Epithelial cell of proximal tubule (primary cell): ENCODE measurements at places on chromosomes 7 and 10. TPM values are rescaled to one million over a fixed set of nuclear protein-coding genes. Genes with fewer than 3 reads are reported as not detected.

The VWDE gene
- total RNA-seq = 0.12 and 0.29 TPM in 2 replicates

GRCh38 chr7:140060788-140061606 is 1.8 kb downstream of the PARP12 start:
- no peak for DNase-seq

- DNase-seq = no peak
Measured at GRCh38 chr10:124632064-124632531, 112.1 kb downstream of the FAM53B start.

- no peak for DNase-seq
Measured at GRCh38 chr7:33420311-33420940, 291.1 kb downstream of the BBS9 start.

DNA sequence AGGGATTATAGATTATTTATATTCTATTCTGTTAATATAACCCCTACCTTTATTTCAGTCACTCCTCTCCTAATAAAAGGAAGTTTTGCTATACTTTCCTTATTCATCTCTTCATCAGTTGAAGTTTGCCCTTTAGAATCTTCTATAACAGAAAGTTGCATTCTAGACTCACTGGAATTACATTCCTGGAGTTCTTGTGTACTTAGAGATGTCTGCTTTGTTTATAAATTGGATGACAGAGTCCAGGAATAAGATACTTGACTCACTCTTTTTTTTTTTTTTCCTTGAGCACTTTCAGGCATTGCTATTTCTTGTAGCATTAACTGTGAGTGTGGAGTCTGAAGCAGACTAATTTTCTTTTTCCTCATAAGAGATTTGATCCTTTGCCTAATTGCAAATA is 640.8 kb downstream of the XPNPEP1 start:
- peak; percentile 59 for DNase-seq

GRCh38 chr10:98349508-98349922 is 65.5 kb downstream of the PYROXD2 start:
- no peak for DNase-seq

DNA sequence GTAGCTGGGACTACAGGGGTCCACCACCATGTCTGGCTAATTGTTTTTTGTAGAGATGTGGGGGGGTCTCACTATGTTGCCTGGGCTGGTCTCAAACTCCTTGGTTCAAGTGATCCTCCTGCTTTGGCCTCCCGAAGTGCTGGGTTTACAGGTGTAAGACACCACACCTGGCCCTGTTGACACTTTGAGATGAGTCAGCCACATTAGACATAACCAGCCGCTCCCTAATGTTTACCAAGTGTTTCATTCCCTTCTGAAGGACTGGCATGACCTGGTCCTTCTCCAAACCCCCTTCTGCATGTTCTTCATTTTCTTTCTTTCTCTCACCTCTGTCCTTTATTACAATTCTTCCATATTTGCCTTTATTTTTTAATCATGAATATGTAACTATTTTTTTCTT is 67.8 kb downstream of the TAF3 start:
- no peak for DNase-seq

DNA sequence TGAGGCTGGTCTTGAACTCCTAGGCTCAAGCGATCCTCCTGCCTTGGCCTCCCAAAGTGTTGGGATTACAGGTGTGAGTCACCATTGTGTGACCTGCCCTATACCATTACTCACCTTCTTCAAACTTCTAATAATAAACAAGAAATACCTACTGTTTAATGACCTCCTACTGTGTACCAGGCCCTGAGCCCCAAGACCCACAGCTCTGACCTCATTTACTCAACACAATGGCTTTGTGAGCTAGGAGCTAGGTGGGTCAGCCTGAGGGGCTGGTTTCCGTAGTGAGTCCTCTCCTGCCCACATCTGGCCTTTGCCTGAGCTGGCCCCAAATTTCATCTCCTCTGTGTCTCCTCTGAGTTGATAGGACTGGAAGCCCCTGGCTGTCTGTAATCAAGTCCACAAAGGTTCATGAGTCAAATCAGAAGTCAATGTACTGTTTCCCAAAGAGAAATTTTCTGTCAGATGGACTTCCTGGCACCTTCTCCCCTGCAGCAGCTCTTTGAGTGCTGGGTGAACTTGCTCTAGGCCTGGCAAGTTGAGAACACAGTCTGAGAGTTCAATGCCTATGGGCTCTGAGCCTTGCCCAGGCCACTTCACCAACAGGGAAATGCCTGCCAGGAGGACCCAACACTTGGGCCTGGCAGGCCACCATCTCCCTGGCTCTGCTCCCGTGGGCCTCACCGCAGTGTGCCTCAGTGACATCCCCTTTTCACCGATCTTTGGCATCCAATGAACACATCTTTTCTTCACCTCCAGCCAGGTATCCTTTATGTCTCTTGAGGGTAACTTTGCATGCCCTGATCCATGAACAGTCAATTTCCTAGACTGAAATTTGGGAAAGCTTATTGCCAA is 24.0 kb downstream of the NEURL1 start:
- DNase-seq = no peak

DNA sequence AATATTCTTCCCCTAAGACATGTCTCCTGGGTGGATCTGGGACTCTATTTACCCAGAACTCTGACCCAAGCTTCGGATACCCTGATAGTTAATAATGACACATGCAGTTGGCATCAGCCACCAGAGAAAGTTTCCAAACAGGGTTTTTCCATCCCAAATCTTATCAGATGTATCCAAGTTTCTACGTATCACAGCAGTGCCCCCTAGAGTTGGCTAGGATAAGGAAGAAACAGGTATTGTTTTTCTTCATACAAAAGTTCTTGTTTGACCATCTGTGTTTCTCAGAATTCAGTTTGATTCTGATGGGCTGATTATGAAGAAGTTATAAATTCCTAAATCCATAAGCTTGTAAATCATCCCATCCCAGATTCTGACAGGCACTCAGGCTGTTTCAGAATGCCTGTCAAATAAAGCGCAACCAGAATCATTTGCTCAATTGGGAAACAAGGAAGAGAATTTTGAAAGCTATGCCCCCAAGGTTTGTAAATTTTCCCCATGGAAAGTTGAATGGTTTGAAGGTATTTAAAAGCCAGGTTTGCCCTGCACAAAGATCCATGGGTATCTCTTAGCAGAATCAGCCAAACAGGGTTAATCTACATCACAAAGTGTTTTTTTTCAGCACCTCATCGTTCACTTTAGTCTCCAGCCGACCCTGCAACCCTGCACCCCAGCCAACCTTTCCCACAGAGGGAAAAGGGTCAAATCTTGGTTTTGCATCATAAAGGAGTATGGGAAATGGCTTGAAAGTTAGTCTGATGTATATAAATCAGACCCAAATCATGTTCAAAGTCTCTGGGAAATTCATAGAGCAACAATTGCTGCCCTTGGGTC is 47.4 kb downstream of the NRAP start:
- DNase-seq = no peak

The MMD2 gene
- not detected in 2 replicates for total RNA-seq

The ADAP1 gene
- total RNA-seq = 3.9 and 7.2 TPM in 2 replicates

GRCh38 chr7:51823437-51823836 is 506.8 kb upstream of the COBL start:
- DNase-seq = no peak

- DNase-seq = no peak
Measured at GRCh38 chr7:19552576-19552975, 156.3 kb downstream of the POLR1F start.

DNA sequence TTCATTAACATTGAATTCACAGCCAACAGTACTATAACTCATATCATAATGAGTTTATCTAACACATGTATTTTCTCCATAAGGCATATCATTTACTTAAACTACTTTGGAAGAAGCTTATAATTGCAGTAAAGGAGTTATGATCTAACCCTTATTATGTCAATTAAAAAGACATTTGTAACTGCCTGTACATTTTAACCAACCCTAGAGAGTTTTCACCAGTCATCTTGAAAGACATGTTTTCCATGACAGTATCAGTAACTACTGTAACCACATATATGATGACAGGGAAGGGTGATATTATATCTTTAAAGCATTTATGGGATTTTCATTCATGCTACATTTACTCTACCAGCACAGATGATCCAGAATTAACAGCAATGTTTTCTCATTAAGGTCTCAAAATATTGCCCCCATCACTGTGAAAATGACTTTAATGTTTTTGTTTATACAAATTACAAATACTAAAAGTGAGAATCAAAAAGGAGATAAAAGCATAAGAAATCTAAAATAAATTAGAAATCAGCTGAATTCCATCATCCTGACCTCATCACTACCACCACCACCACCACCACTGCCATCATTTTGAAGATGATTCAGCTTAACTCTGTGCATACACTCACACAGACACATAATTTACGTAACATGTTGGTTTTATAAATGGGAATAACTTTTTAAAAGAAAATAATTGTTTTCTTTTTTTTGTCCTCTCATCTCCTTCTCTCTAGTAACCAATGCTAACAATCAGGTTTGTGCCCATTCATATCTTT is 53.6 kb downstream of the MKLN1 start:
- no peak for DNase-seq

- DNase-seq = no peak
Measured at GRCh38 chr7:125326666-125327255, 397.1 kb upstream of the POT1 start.

The PAX4 gene
- total RNA-seq = not detected in 2 replicates

- DNase-seq = no peak
Measured at GRCh38 chr10:17425584-17426262, 28.7 kb downstream of the ST8SIA6 start.

DNA sequence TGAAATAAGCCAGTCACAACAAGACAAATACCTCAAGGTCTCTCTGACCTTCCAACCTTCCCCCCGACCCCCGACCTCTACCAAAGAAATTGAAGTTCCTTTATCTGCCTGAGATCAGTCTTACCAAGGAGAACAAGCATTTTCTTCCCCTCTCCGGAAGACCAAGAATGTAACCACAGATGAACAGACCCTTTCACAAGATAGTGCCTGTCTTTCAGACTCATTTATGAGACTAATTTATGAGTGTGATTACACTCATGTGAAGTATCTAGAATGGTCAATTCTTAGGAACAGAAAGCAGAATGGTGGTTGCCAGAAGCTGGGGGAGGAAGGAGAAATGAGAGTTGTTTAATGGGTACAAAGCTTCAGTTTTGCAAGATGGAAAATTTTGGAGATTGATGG is 108.9 kb upstream of the MKLN1 start:
- no peak for DNase-seq

DNA sequence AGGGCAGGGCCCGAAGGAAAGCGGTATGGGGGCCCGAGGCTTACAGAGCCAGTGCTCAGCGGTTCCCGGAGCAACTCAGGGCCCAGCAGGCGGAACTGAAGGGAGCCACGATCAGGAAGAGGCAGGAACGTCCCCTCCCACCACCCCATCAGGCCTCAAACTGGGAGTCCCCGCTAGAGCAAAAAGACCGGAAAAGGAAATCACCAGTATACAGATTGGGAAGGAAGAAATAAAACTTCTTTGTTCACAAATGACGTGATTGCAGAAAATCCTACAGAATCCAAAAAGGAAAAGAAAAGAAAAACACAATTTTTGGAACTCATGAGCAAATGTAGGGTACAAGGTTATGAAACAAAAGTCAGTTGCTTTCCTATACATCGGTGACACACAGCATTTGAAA is 21.6 kb upstream of the ZFAND2A start:
- DNase-seq = no peak

The COPG2 gene
- total RNA-seq = 18.5 and 27.8 TPM in 2 replicates

DNA sequence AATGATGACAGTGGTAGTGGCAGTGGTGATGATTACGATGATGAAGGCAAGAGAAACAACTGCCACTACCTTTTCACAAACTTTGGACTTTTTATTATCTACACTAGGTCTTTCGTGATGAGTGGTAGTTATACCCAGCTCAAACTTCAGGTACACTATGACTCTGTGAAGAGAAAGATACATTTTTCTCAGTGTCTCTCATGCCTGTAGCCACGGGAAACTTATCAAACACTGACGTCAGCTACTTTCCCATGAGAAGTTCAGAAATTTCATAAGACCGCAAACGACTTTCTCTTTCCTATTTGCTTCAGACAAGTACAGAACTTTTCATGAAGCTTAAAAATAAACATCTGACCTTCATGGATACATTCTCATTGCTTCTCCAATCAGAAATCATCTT is 57.0 kb downstream of the CALD1 start:
- no peak for DNase-seq

The STEAP4 gene
- total RNA-seq = 0.52 and 0.80 TPM in 2 replicates

The AIFM2 gene
- 3.7 and 11.6 TPM in 2 replicates for total RNA-seq

The NFE2L3 gene
- total RNA-seq = 75.6 and 98.0 TPM in 2 replicates

The ZNF746 gene
- 18.5 and 22.1 TPM in 2 replicates for total RNA-seq

GRCh38 chr10:113853578-113854012 is 287 bp downstream of the DCLRE1A start:
- DNase-seq = no peak

- DNase-seq = no peak
Measured at GRCh38 chr7:94897541-94897940, 9.9 kb upstream of the PPP1R9A start.

The C10orf95 gene
- total RNA-seq = 2.2 and 10.3 TPM in 2 replicates

The CDK6 gene
- total RNA-seq = 98.2 and 99.4 TPM in 2 replicates

The C1QL3 gene
- 0.14 and 0.69 TPM in 2 replicates for total RNA-seq

- no peak for DNase-seq
Measured at GRCh38 chr7:28018446-28018845, 162.1 kb downstream of the JAZF1 start.

The IFIT1 gene
- total RNA-seq = 2.0 and 3.4 TPM in 2 replicates

- no peak for DNase-seq
Measured at GRCh38 chr10:53487019-53487983, 714.7 kb upstream of the MBL2 start.

The NUTM2E gene
- total RNA-seq = 0.22 TPM in 1 of 2 replicates, not detected in the other

GRCh38 chr7:26117142-26117807 is 34.7 kb upstream of the NFE2L3 start:
- no peak for DNase-seq

DNA sequence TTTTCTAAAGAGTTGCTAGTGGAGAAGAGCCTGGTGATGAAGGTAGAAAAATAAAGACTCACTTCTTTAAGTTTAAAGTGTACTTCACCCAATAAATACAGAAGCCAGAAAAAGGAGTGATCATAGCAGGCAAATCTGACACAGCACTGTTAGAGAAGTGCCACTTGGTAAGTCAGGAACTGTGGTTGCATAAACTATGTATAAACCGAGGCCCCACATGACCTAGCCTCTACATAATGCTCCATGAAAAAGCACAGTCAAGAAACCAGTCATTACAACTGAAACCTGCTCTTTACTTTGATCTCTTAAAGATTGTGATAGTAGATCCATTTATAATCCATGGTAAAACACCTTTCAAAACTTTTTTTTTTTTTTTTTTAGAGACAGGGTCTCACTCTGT is 172.1 kb upstream of the PHYHIPL start:
- DNase-seq = no peak

GRCh38 chr7:2520131-2520760 is 672 bp downstream of the LFNG start:
- DNase-seq = no peak

The TMEM229A gene
- not detected in 2 replicates for total RNA-seq

The SLC26A5 gene
- not detected in 2 replicates for total RNA-seq

The PRKG1 gene
- 0.14 and 0.17 TPM in 2 replicates for total RNA-seq

The ADAM12 gene
- 3.2 and 4.3 TPM in 2 replicates for total RNA-seq

GRCh38 chr7:128112781-128113221 is 81.6 kb upstream of the LRRC4 start:
- DNase-seq = no peak

DNA sequence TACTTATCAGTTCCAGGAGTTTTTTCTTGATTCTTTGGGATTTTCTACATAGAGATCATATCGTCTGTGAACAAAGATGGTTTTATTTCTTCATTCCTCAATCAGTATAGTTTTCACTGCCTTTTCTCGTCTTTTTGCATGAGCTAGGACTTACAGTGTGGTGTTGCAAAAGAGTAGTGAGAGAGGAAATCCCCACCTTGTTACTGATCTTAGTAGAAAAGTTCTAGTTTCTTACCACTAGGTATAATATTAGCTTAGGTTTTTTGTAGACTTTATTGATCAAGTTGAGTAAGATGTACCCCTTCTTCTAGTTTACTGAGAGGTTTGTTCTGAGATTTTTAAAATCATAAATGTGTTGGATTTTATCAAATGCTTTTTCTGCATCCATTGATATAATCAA is 123.3 kb downstream of the TMEM26 start:
- no peak for DNase-seq
